Fibroblast of upper back skin (primary cell): ENCODE measurements at places on chromosomes 2 and 18.

GRCh38 chr2:161178756-161179155, 18.5 kb downstream of the TANK start:
- DNase-seq: no peak

DNA sequence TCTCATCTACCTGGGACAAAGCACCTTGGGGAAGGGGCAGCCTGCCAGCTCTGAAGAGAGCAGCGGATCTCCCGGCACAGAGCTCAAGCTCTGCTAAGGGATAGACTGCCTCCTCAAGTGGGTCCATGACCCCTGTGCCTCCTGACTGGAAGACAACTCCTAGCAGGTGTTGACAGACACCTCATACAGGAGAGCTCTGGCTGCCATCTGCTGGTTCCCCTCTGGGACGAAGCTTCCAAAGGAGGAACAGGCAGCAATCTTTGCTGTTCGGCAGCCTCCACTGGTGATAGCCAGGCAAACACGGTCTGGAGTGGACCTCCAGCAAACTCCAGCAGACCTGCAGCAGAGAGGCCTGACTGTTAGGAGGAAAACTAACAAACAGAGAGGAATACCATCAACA, 549.9 kb upstream of the LRATD1 start:
- DNase-seq: no peak

DNA sequence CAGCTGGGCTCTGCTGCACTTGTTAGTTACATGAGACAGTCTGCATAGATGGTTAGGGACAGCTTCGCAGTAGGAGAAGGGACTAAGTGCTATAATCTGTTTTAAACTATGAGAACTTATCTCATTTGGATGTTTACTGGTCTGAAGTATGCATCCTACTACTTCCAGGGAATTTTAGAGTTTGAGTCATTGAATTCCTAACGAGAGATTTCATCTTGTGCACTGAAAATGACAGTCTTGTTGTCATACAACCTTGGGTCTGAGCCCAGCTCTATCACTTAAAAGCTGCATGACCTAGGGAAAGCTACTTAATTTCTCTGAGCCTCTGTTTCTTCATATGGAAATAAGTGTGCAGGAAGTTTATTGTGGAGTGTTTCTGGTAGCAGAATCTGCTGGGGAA, 78.4 kb downstream of the TRIM43 start:
- peak; percentile 72 for DNase-seq

GRCh38 chr2:8487461-8487932, 194.4 kb upstream of the ID2 start:
- DNase-seq: peak; percentile 22

- peak; percentile 86 for DNase-seq
Measured at GRCh38 chr2:203685081-203685621, 21.3 kb upstream of the CD28 start.

DNA sequence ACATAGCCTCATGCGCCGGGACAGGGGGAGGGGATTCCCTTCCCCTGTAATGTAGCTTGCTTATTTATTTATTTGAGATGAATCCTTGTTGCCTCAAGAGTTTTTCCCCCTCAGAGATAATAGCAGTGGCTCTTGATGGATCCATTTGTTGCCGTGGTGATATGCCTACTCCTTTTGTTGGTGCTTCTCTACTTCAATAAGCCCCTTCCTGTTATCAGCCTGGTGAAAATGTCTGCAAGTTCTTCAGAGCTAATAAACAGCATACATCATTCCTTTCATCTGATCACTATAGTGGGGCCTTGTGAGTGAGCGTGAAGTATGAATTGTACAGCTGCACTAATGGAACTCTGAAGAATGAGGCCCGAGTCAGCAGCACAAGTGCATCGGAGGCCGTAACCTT, 19.4 kb downstream of the FZD5 start:
- DNase-seq: no peak

DNA sequence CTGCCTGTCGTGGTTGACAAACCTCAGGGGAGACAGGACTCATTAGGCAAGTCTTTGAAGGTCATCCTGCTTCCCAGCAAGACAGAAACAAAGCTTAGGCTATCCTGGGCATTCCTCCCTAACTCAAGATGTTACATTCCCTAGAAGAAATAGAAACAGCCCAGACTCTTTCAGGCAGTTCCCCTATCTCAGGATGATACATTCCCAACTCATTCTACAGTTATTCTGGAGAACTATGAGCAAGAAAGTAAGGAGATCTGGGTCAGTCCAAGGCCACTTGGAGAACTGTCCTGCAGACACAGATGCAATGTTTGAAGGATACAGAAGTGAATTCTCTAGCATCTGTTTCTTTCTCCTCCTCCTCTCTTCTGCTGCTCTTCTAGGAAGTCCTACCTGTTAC, 220.1 kb upstream of the NCKAP5 start:
- DNase-seq: peak; percentile 34

DNA sequence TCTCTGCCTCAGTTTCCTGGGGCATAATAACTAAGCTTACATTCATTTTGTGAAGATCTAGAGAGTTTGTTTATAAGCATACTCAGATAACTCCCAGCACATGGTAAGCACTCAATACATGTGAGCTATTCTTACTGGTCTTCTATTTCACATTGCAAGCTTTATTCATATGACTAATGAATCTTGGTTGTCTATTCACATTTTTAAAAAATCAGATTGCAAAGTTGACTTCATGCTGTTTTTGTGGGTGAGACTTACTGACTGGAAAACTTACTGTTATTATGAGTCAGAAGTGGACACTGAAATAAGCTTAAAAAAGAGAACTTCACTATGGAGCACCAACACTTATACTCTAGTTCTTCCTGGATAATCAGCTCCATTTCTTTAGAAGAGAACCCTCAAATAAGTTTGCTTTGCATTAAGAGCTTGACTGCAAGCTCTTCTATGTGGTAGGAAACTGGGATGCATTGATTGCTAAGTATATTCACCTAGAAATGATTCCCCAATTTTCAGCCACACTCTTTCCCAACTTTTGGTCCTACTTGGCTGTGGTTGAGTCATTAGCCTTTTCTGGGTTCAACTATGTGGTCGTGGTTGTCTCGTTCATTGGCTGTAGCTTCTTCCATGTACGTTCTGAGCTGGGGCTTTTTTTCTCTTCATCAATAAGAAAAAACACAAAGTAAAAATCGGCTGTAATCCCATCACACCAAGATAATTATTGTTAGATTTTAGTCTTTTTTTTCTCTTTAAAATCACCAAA, 29.5 kb upstream of the RBMS1 start:
- peak; percentile 69 for DNase-seq

DNA sequence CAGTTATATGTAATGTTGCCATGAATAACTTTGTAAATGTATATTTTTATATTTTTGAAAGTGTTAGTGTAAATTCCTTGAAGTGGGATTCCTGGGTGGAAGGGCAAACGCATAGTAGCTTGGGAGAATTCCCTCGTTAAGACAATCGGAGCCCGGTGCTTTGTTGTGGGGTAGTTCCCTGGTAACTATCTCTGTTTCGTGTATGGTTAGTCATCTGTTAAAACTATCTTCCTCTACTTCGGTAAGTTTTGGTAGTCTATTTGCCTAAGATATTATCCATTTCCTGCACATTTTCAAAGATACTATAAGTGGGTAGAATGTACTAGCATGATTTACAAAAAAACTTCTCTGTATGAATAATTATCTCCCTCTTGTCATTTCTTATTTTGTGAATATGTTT, 113.8 kb upstream of the NRXN1 start:
- DNase-seq: no peak

DNA sequence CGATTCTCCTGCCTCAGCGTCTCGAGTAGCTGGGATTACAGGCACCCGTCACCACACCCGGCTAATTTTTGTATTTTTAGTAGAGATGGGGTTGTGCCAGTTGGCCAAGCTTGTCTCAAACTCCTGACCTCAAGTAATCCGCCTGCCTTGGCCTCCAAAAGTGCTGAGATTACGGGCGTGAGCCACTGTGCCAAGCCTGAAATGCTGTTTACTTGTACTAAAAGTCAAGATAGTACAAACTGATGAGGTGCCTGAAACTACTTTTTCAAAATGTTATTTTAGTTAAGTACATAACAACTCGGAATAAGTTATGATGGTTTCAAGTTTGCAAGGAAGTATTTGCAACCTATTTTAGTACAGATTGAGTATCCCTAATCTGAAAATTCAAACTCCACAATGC, 85.7 kb downstream of the CEP192 start:
- DNase-seq: no peak
